ENCODE measurements at places on chromosomes 3 and 15.

GRCh38 chr3:155135003-155135402 is 54.9 kb downstream of the MME start:
- DNase-seq, result no peak

GRCh38 chr15:65558336-65558735 is 28.1 kb downstream of the HACD3 start:
- no peak for DNase-seq

GRCh38 chr15:68352401-68353062 is 75.0 kb downstream of the FEM1B start:
- DNase-seq, result peak; percentile 20

- DNase-seq, result no peak
These were observed 38.0 kb upstream of the CBLB start for GRCh38 chr3:105906836-105907235.

- no peak for DNase-seq
These were observed 29.2 kb upstream of the CNTN3 start for GRCh38 chr3:74643636-74644035.

GRCh38 chr3:185656321-185656840 is 70.3 kb downstream of the SENP2 start:
- DNase-seq, result no peak

DNA sequence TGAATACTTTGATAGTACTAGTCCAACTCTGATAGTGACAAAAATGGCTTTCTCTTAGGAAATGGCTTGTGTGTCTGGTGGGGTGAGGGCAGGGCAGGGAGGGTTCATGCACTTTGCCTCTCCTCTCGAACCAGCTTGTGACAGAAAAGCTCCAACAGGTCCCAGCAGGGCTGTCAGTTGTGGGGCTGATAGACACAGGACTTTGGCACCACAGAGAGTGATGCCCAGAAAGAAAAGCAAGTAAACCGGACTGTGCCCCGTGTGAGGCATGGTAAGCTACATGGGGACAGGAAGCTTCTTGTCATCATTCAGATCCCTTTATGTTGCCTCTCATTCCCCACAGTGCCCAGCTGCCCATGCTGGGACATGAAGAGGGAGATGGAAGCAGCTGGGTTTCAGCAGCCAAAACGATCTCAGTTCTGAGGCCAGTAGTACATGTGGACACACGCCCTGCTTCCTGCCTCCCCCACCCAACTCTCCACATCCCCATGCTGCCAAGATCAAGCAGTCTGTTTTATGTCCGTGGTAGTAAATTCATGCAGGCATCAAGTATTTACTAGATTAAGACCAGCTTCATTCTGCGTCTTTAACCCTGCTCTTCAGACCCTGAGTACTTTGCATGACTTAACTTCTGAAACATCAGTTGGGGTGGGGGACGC is 29.7 kb upstream of the LIPC start:
- DNase-seq, result no peak

DNA sequence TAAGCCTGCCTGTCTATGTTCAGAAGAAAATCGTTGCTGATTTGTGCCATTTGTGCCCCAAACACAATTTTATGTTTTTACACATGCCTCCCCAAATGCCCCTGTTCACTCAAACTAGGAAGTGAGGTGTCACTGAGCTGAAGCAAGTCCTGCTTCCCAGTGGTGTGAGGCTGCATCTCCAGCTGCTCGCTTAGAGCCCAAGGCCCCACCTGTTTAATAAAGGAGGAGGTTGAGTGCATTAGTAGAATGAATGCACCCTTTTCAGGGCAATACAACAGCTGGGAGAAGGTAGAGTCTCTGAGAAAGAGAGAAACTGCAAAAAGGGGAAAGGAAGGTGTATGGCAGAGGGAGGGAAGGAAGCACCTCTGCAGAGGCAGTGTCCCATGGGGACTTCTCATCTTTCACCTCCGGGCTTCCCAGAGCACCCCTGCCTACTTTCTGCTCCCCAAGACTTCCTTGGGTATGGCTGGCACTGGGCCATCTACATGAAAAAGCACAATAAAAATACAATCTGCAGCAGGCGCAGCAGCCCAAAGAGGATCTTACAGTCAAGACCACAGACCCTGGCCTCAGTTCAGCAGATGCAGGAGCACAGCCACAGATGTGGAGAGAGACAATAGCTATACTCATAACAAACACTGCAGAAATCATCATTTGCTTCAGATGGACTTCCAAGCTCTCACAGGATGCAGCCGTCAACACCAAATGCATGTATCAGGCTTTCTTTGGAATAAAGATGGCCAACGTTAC is 165.9 kb downstream of the POLR2M start:
- DNase-seq, result no peak

GRCh38 chr3:97872525-97873042 is 50.8 kb downstream of the CRYBG3 start:
- no peak for DNase-seq

DNA sequence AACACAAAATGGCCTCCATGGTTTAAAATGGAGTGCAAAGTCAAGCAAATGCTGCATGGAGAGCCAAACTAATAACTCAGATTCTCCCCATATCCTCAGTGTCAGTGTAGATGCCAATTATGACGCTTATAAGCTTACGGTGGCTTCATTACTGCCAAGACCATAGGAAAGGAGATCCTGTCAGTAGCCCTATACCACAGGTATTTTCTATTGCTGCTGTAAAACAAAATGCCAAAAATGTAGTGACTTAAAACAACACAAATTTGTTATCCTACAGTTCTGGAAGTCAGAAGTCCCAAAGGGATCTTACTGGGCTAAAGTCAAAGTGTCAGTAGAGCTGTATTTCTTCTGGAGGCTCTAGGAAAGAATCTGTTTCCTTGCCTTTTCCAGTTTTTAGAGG is 149.8 kb upstream of the GBE1 start:
- no peak for DNase-seq

- no peak for DNase-seq
These were observed 29.7 kb downstream of the MKRN2OS start for GRCh38 chr3:12515631-12516030.

GRCh38 chr3:67245545-67245944 is 247.4 kb downstream of the KBTBD8 start:
- DNase-seq, result no peak

GRCh38 chr3:128416578-128417211 is 50.0 kb downstream of the DNAJB8 start:
- DNase-seq, result no peak

DNA sequence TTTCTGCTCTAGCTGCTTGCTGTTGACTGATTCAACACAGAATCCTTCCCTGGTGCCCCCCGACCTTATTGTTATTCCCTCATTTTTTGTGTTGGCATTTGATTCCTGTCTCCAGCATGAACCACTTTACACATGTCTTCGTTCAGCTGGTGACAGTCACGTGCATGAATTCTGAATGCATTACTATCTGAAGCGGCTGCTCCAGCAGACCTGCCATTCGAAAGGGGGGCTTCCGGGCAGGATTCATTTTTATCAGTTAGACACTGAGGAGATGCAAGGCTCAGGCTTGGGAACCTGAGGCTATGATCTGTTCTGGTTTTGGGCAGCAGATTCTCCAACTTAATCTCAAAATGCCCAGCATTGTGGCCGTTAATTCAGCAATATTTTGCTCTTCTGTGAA is 336.2 kb downstream of the EPHB1 start:
- DNase-seq, result no peak

GRCh38 chr15:78873793-78874765 is 1.4 kb downstream of the MORF4L1 start:
- DNase-seq, result no peak

DNA sequence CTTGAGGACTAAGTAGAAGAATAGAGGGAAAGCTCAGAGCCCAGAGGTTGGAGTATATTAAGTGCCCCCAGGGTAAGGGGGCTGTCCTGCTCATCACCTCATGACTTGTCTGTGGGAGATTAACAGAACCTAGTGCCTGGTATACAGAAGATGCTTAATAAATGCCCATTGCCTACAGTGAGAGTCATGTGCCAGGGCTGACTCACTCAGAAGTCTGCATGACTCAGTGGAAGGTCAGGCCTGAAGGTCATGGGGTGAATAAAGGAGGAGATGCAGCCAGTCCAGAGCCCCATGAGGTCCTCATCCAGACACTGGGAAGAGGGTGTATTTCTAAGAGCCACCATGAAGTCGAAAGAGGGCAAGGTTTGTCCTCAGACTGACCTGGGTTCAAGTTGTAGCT is 62.5 kb upstream of the TLE3 start:
- no peak for DNase-seq

- no peak for DNase-seq
These were observed 40.6 kb upstream of the NMNAT3 start for GRCh38 chr3:139718415-139718814.

- no peak for DNase-seq
These were observed 99.0 kb downstream of the CNTN3 start for GRCh38 chr3:74515451-74515850.

- no peak for DNase-seq
These were observed 213.8 kb downstream of the SLC9A9 start for GRCh38 chr3:143634427-143634826.

- DNase-seq, result no peak
These were observed 57.5 kb upstream of the KLF13 start for GRCh38 chr15:31268911-31269784.

- DNase-seq, result no peak
These were observed 435.9 kb upstream of the CADM2 start for GRCh38 chr3:84522893-84523292.

- no peak for DNase-seq
These were observed 40.8 kb upstream of the ABHD17C start for GRCh38 chr15:80654299-80654698.

DNA sequence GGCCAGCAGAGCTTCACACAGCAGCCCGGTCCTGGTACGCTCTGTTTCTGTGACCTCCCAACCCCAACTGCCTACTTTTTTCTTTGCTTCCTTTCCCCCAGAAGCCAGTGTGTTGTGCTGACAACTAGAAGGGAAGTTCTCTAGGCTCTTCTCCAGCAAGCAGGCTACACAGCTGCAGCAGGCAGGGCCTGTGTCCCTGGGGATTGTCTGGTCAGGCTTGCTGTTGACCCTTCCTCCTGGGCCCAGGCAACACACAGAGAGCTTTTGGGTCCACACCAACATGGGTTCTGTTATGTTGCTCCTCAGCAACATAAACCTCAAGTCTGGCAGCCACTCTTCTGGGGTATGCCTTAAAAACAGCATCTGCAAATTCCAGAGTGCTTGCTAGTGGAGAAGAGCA is 36.2 kb upstream of the TSPAN3 start:
- no peak for DNase-seq

DNA sequence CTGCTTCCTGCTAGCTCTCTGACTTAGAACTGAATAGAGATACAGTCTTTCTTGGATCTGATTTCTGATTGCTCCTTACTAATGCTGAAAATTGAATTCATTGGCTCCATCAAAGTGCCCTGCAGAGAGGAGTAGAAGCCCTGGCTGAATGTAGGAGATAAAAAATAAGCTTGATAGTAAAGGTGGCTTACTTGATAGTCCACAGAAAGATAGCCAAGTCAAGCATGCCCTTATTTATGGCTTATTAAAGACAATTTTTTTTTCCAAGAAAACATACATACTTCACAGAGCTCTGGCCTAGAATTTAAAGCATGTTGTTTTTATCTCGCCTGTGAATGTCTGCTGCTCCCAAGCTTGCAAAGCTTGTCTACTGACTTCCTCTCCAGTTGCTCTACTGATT is 124.6 kb upstream of the CADPS start:
- no peak for DNase-seq

Data from stimulated activated CD4-positive, alpha-beta T cell treated with anti-CD3 and anti-CD28 coated beads, Interleukin-12 subunit alpha, Interleukin-12 subunit beta, amount 100 ng/mL, for 24 hours (primary cell).